ENCODE measurements at places on chromosomes 1 and 21.
A peak's percentile ranks its signal among the peaks of the same experiment; 100 is the strongest.

DNA sequence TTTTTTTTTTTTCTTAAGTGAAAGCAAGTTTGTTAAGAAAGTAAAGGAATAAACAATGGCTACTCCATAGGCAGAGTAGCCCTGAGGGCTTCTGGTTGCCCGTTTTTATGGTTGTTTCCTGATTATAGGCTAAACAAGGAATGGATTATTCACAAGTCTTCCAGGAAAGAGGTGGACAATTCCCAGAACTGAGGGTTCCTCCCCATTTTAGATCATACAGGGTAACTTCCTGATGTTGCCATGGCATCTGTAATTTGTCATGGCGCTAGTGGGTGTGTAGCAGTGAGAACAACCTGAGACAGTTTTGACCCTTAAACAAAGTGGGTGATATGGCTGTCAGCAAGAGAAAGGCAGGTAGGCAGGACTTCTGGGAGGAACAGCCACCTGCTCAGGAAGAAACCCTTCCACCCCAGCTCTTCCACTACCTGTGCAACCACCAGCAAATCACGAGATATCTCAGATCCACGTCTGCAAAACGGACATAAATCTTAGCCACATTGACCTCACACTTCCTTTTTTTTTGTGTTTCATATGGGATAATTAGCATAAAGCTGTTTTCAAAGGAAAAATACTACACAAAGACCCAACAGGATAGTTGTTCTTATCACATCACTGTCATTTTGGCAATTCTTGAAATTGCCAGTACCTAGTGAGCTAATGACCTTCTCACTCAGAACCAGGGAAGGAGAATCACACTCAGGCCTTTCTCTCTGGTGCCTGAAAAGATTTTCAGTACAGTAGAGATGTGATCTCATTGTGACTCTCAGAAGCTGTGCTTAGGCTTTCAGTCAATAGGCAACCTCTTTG lies 34.8 kb upstream of the DUSP10 start:
- DNase-seq, result no peak
- H3K36me3 ChIP-seq, result no peaks in the 10 kb centered on the region
- H3K27ac ChIP-seq, result no peak overlapping the region
- no peaks in the 10 kb centered on the region for H3K27me3 ChIP-seq
- H3K4me3 ChIP-seq, result no peak overlapping the region

- no peaks in the 10 kb centered on the region for H3K27me3 ChIP-seq
- no peak for DNase-seq
- H3K27ac ChIP-seq, result no peak overlapping the region
- no peaks in the 10 kb centered on the region for H3K4me1 ChIP-seq
Measured at GRCh38 chr1:198520524-198521254, 19.8 kb downstream of the ATP6V1G3 start.

DNA sequence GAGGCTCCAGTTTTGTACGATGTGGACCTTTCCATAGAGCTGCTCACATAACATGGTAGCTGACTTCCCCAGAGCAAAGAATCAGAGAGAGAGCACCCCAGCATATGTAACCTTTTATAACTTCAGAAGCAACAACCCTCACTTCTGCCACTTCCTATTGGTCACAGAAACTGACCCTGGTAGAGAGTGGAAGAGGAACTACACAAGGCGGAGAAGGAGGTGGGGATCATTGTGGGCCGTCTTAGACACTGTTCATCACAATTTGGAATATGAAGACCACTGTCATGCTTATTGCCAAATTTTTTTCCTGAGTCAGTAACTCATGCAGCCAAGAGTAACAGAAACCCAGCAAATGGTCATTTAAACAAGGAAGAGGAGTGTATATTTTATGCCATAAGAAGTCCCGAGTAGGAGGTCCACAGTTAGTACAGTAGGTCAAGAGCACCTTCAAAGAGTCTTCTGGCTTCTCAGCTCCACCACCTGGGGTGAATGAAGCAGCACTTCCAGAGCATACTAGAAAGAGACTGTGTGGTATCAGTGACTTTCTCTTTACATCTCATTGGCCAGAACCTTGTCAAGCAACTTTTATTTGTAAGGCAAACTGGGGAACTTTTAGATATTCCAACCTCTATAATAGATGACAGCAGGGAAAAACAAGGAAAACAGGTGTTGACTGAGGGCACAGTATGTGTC lies 71.8 kb downstream of the ODF2L start:
- no peak overlapping the region for H3K27ac ChIP-seq
- no peaks in the 10 kb centered on the region for H3K4me1 ChIP-seq
- no peaks in the 10 kb centered on the region for H3K36me3 ChIP-seq
- no peak overlapping the region for H3K4me3 ChIP-seq
- no peak for DNase-seq

GRCh38 chr1:232172563-232172962 lies 457.4 kb downstream of the SIPA1L2 start:
- no peaks in the 10 kb centered on the region for H3K36me3 ChIP-seq
- no peaks in the 10 kb centered on the region for H3K27me3 ChIP-seq
- H3K4me3 ChIP-seq, result no peak overlapping the region

DNA sequence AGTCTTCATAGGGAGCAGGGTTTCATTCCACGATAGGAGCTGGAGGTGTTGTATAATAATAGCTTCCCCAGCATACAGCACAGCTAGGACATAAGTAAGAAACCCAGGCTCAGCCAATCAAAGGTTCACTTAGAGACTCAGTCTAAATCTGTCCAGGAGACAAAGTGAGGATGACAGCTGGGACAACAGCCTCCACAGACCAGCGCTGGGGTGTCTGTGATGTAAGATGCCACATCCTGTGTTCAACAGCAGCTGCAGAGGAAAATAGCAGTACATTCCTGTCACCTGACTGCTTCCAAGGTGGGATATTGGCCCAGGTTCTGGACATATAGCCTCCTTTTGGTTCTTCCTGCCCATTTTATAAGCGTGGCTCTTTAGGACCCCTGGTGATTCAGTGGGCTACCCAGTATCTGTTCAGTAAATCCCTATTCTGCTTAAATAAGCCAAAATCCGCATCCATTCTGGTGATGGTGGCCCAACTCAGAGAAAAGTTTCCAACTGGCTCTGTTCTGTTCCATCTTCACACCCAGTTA lies 176.8 kb upstream of the SYT6 start:
- H3K27ac ChIP-seq, result no peak overlapping the region
- no peaks in the 10 kb centered on the region for H3K36me3 ChIP-seq
- no peak for DNase-seq
- H3K27me3 ChIP-seq, result peaks cover 27% of the 10 kb centered on the region

DNA sequence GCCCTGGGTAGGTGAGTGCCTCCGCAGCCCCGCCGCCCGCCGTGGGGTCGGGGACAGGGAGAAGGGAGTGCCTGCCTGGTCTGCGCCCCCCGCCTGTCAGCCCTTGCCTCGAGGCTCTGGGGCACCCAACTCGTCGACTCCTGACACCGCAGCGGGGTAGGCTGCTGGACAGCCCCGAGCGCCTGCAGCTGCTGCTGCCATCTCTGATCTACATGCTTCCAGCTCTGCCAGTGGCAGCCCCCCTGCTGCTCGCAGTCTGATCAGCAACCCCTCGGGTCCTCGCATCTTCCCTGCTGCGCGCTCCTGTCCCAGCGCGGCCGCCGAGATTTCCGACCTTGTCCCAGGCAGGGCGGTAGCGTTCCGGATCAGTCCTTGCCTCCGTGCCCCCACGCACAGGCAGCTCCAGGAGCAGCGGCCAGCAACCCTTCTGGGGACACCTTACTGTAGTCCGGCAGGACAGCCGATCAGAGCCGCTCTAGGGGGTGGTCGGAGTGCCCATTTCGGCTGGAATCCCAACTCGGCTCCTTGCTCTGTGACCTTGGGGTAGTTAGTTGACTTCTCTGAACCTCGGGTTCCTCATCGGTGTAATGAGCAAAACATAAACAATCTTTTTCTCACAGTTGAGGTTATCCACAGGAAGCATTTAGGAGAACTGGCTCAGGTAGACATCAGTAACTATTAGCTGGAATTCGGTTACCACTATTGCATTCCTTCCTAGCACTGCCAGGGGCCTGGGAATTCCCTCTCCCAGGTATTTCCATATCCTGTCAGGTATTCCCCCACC lies 540 bp downstream of the BCAN start:
- H3K27me3 ChIP-seq, result peaks cover 97% of the 10 kb centered on the region
- no peak for DNase-seq
- H3K4me1 ChIP-seq, result peaks cover 9% of the 10 kb centered on the region
- H3K27ac ChIP-seq, result no peak overlapping the region

DNA sequence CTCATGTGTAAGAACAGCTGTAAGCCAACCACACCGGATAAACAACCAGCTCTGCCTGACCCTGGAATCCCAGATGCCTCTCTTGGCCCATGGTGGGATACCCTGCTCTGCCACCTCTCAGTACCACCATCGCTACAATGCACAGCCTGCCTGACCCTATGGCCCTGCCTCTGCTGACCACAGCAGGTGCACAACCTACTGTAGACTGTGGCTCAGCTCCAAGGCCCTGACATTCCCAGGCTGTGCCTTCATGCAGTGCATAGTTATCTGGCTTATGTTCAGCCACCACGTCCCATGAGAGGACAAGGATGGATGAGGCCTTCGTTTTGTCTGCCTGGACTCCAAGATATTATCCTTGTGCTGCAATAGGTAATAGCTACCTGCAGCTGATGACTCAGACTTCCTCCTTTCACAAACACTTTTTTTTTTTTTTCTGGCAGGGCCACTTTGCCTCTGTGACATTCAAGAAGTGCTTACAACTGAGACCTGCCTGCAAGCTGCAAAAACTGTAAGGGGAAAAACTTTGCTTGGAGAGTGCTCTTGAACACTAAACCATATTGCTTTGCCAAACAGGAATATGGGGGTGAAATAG lies 177.7 kb downstream of the URB2 start:
- H3K36me3 ChIP-seq, result no peaks in the 10 kb centered on the region
- H3K4me3 ChIP-seq, result no peak overlapping the region
- peaks cover 1% of the 10 kb centered on the region for H3K4me1 ChIP-seq
- DNase-seq, result no peak

DNA sequence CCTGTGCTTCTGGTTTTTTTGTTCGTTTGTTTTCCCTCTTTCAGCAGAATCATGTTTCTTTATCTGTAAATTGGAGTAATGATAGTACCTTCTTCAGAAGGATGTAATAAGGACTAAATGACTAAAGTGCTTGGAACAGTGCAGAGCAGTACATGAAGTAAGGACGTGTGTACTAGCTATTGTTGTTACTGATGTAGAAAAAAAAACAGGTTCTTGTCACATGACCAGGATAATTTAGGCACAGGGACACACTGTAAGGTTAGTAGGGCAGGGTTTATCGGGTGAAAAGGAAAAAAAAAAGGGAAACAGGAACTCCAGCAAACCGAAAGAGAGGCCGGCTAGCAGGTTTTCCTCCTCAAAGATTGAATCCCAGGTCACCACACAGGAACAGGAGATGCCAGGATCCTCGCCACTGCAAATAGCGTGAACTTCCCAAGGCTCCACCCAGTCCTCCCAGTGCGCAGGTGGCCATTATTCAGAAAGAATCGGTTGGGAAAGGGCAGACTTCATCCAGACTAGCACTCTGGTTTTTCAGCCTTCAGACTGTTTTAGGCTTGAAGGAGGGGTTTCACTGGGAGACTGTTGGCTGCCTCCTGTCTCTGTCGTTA lies 63.8 kb upstream of the PRRC2C start:
- no peaks in the 10 kb centered on the region for H3K27me3 ChIP-seq
- no peak overlapping the region for H3K27ac ChIP-seq
- DNase-seq, result no peak
- no peak overlapping the region for H3K4me3 ChIP-seq

DNA sequence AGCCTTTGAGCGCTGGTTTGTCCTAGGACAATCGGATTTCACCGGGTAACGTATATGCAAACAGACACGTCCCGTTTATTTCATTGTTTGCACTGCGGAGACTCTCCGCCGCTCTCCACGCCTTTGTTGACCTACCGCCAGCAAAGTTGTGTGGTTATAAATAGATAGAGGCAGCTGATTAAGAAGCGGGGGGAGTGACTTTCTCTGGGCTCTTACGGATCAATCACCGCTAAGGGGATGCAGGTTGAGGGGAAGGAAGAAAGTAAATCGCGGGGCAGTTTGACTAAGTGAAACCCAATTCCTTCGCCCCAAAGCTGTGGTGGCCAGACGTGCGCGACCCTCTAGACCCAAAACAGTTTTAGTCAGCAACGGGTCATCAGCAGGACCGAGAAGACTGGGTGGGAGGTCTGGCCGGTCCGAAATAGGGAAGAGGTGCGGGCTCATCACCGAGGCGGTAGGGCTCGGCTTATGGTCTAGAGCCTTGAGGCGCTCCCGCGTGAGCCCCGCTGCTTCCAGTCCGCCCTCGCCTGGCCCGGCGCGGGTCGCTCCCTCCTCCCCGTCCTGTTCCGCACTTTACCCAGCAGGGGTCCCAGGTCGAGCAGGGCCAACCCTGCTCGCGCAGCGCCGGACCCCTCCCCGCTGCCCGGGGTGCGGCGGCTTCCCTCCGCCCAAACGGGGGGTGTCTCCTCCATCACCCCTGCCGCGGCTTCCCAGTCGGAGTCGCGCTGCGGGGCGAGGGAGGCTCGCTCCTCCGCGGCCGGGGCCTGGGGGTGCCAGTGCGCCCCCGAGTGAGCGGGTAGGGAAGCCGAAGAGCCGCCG lies 120.8 kb upstream of the RRP15 start:
- H3K36me3 ChIP-seq, result no peaks in the 10 kb centered on the region
- H3K4me3 ChIP-seq, result peak overlapping the region; percentile 62
- peak; percentile 52 for DNase-seq
- peaks cover 14% of the 10 kb centered on the region for H3K4me1 ChIP-seq
- H3K27ac ChIP-seq, result no peak overlapping the region
- peaks cover 87% of the 10 kb centered on the region for H3K27me3 ChIP-seq

DNA sequence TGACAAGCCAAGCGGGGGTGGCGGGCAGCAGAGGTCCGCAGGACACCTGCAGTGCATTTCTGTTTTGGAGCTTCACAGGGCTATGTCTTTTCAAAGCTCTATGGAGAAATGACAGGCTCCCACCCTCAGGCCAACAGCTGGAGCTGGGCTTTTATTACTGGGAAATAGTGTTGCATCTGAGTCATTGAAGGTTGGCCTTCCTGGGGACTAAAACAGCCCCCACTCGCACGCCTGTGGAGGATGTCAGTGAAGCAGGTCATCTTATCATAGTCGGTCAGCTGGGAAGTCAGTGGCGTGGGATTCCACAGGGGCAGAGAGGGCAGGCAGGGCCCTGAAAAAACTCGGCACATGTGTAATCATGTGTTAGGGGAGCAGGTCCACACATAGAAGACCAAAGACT lies 55.3 kb downstream of the NTPCR start:
- peak; percentile 85 for DNase-seq
- H3K36me3 ChIP-seq, result peaks cover 8% of the 10 kb centered on the region
- no peaks in the 10 kb centered on the region for H3K27me3 ChIP-seq
- no peak overlapping the region for H3K4me3 ChIP-seq
- H3K27ac ChIP-seq, result no peak overlapping the region
- peaks cover 12% of the 10 kb centered on the region for H3K4me1 ChIP-seq

GRCh38 chr21:34648739-34649297 lies 20.0 kb upstream of the CLIC6 start:
- no peak overlapping the region for H3K4me3 ChIP-seq
- no peaks in the 10 kb centered on the region for H3K36me3 ChIP-seq
- no peak for DNase-seq
- peaks cover 24% of the 10 kb centered on the region for H3K27me3 ChIP-seq

All from mesenchymal stem cell (in vitro differentiated cells and primary cell).